Dorsolateral prefrontal cortex (tissue), 122 donors: ENCODE measurements at places on chromosomes 6 and 20. TPM values are rescaled to one million over a fixed set of nuclear protein-coding genes. Genes with fewer than 3 reads are reported as not detected.

The GJA1 gene
- 406 TPM for total RNA-seq

The CRIP3 gene
- 16.4 TPM for total RNA-seq

The LY6G6C gene
- total RNA-seq, result not detected

The SIRPG gene
- total RNA-seq, result not detected

The DLK2 gene
- 8.6 TPM for total RNA-seq

The OGFRL1 gene
- total RNA-seq, result 108 TPM

The TRIM10 gene
- total RNA-seq, result not detected

The ARFGAP1 gene
- 92.4 TPM for total RNA-seq

The MUCL3 gene
- total RNA-seq, result not detected

The GPSM3 gene
- 7.3 TPM for total RNA-seq

The FILIP1 gene
- 3.8 TPM for total RNA-seq

The AHI1 gene
- total RNA-seq, result 239 TPM

The FAM83D gene
- 1.4 TPM for total RNA-seq

The CCR6 gene
- not detected for total RNA-seq

The ZBTB2 gene
- 5.5 TPM for total RNA-seq

The HLA-DMB gene
- 7.8 TPM for total RNA-seq

The SLC12A5 gene
- 313 TPM for total RNA-seq

The ISM1 gene
- total RNA-seq, result 1.1 TPM

The MICB gene
- 1.4 TPM for total RNA-seq

The KCNQ5 gene
- 71.8 TPM for total RNA-seq

The SLC35D3 gene
- not detected for total RNA-seq

The FNDC1 gene
- total RNA-seq, result 0.15 TPM

The GRM4 gene
- total RNA-seq, result 17.8 TPM

The FARS2 gene
- 31.7 TPM for total RNA-seq

The NOTCH4 gene
- 24.7 TPM for total RNA-seq
